ENCODE measurements at places on chromosomes 3 and 15.

- DNase-seq: no peak
These were observed 645.2 kb upstream of the EPHA6 start for GRCh38 chr3:96169111-96169766.

DNA sequence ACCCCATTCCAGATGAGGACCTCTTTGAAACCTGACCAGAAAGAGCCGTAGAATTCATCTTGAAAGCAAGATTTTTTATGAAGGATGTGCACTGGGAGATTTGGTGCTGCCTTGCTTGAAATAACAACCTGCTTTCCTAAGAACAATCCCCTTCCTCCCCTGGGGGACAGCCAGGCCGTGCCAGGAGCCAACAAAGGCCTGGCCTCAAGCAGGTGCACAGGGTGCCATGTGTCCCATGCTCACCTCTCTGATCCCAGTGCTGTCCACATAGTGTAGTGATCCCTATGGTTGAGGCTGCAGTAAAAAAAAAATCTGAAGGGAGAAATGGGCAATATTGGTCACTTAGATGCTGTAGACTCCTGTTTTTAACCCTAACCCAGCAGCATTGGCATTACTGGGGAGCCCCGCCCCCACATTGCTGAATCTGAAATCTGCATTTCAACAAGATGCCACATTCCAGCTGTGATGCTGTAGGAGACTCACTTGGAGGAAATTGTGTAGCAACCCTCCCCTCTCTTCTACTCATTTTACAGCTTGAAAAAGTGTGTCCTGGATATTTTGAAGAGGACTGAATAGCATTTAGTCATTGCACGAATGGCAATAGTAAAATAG lies 171.2 kb downstream of the APBA2 start:
- DNase-seq: no peak

- DNase-seq: no peak
These were observed 74.3 kb upstream of the VGLL4 start for GRCh38 chr3:11717768-11718636.

GRCh38 chr15:69653306-69653705 lies 200.7 kb downstream of the RPLP1 start:
- no peak for DNase-seq

DNA sequence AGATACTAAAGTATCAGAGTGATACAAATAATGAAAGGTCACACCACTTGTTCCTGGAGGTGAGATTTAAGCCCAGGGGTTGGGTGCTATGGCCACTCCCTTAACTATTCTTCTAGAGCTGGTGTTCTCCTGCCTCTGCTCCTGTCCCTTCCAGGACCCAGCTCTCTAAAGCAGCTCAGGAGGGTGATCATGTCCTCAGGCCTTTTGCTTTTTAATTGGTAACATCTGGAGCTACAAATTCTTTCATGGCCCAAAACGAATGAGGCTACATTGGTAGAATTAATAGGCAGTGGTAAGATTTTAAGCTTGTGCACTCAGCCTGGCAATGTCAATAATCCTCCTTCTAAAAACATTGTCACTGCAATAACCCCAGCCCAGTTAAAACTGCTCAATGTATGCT lies 38.2 kb upstream of the CNOT10 start:
- DNase-seq: no peak

DNA sequence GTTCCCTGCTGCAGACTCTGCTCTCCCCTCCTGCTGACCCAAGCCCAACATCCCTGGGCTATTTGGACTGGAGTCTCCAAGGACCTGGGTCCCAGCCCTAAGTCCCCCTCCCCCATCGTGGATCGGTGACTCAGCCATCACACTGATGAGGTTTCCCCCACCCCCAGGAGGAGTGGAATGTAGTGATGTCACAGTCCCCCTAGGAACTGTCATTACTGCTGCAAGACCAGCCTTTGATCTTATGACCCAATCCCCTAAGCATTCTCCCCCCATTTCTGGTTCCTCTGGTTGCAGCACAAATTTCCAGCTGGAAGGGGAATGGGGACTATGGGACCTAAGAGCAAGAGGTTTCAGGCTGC lies 63.4 kb upstream of the CSPG4 start:
- peak; percentile 10 for DNase-seq

DNA sequence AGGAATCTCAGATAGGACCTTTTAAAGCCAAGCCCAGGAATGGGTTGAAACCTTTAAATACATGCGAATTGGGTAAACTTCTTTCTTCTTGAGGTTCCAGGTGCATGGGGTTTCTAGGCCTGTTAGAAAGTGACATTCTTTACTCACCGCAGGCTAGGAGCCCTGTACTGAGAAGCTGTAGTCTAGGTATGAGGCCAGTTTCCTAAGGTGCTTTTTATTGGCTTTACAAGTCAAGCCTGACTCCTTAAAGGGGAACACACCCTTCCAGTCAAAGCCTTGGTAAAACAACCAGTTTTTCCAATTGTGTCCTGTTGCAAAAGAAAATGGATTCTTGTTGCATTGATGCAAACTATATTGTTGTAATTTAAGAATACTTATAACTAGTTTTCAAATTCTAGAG lies 76.1 kb upstream of the ATP11B start:
- no peak for DNase-seq

DNA sequence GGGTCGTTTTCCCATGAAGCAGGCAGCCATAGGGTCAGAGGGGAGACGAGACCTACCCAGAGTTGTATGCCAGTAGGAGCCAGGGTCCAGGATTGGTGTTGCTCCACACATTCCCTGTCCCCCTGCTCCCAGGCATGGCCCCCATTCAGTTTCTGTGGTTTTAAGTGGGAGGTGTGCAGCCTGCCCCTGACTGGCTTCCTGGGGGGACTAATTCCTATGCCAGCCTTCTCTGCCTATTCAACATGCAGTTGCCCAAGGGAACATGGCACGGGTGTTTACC lies 126.3 kb downstream of the EEFSEC start:
- DNase-seq: no peak

GRCh38 chr3:11954312-11954934 lies 49.8 kb upstream of the SYN2 start:
- no peak for DNase-seq

GRCh38 chr3:46835491-46835890 lies 27.8 kb downstream of the MYL3 start:
- DNase-seq: no peak

DNA sequence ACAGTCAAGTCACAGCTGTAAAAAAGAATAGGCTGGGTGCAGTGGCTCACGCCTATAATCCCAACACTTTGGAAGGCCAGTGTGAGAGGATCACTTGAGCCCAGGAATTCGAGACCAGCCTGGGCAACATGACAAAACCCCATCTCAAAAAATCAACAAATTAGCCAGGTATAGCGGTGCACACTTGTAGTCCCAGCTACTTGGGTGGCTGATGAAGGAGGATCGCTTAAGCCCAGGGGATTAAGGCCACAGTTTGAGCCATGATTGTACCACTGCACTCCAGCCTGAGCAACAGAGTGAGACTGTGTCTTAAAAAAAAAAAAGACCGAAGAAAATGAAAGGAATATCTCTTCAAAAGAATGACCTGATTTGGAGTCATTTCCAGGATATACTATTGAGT lies 6.6 kb downstream of the HERC1 start:
- DNase-seq: no peak

- DNase-seq: no peak
These were observed 196.7 kb downstream of the PLCH1 start for GRCh38 chr3:155548195-155548594.

DNA sequence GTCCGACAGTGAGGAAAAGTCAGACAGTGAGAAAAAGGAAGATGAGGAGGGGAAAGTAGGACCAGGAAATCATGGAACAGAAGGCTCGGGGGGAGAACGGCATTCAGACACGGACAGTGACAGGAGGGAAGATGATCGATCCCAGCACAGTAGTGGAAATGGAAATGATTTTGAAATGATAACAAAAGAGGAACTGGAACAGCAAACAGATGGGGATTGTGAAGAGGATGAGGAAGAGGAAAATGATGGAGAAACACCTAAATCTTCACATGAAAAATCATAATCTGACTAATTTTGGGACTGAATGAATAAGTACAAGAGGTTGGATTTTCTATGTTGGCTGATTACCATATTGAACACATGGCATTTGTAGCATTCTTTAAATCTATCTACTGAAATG lies 26.2 kb downstream of the SEC62 start:
- DNase-seq: no peak

GRCh38 chr3:5110337-5110736 lies 11.8 kb upstream of the ARL8B start:
- DNase-seq: no peak

DNA sequence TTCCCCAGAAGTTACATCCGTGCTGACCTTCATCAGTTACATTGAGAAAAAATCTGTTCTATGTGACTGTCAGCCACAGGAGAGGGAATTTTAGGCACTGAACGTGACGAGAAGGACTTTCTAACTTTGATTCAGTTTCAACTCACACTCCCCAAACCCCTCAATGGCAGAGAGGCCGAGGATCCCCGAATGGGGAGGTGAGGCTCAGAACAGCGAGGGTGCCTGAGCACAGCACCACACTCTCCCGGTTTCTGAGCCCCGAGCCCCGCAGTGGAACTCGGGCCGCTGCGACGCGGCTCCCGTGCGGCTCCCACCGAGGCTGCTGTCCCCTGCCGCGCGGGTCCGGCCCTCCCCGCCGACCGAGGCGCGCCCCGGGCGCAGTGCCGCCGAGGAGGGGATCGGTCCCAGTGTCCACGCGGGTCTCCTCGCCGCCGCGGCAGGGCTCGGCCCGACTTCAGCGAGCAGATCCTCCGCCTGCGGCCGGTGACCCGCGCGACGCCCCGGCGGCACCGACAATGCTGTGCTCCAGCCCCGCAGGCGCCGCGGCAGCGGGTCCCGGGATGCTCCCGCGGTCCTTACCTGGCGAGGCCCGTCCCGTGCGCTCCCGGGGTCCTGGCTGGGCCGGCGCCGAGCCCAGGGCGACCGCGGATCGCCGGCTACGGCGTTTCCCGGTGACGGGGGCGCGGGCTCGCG lies 439 bp downstream of the CTXND1 start:
- no peak for DNase-seq

DNA sequence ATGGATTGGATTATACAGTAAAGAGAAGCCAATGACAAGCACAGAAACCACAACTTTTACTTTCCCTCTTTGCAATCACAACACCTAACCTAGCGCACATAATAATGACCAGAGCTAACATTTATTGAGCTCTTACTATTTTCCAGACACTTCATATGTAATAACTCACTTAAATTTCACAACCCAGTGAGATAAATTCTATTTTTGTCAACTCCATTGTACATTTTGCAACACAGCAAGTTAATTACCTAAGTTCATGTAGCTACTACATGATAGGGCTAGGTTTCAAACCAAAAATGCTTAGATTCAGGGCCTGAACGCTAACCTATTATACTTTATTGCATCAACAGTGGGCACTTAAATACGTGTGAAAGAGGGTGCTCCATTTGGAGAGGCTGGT lies 89.5 kb downstream of the GADL1 start:
- DNase-seq: no peak

DNA sequence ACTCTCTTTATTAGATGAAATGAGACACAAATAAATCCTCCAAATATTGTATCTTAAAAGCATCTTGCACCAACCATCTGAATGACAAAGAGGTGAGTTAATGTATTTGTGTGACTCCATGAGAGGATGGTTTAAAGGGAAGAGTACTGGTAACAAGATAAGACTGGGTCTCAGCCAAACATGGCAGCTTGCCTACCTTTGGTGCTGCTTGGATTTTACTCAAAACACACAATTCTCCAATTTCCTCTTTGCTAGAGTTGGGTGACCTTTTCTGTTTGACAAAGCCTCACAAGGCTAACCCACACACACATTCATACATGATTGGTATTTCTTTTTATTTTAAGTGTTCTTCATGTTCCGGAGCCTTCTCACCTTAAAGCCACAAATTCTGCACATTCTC lies 506.4 kb downstream of the FGF12 start:
- no peak for DNase-seq

GRCh38 chr3:123122525-123123315 lies 55.9 kb downstream of the PDIA5 start:
- DNase-seq: no peak

- DNase-seq: no peak
These were observed 55.0 kb downstream of the RHCG start for GRCh38 chr15:89441295-89441812.

GRCh38 chr15:66388043-66388363 lies 1.3 kb downstream of the MAP2K1 start:
- no peak for DNase-seq

- no peak for DNase-seq
These were observed 218.3 kb downstream of the NTRK3 start for GRCh38 chr15:88038261-88038660.

DNA sequence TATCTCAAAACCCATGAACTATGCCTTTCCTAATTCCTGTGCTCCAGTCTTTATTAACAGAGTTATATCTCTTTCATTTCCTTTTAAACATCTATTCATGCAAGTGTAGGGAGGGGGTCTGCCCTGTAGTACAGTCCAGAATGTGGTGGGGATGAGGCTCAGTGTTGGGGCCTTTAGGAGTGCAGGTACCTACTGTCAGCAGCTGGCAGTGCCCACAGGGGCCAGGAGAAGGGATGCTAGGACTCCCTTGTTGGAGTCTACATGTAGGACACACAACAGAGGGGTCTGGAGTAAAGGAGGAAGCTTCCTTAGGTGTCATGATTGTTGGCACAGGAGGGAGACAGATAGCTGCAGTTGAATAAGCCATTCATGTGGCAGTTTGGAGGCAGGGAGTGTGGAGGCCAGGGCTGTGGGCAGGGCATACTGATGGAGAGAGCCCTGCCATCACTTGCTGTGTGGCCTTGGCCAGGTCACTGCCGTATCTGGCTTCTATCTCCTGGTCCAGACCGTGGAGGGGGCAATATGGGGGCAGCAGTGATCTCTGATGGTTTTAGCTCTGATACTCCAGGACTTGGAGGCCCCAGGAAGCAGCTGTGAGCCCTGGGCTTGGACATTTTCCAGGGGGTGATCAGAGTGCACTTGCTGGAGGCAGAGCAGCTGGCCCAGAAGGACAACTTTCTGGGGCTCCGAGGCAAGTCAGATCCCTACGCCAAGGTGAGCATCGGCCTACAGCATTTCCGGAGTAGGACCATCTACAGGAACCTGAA lies 29.5 kb downstream of the ESYT3 start:
- no peak for DNase-seq

GRCh38 chr3:152508705-152509104 lies 240.0 kb downstream of the MBNL1 start:
- peak; percentile 33 for DNase-seq

DNA sequence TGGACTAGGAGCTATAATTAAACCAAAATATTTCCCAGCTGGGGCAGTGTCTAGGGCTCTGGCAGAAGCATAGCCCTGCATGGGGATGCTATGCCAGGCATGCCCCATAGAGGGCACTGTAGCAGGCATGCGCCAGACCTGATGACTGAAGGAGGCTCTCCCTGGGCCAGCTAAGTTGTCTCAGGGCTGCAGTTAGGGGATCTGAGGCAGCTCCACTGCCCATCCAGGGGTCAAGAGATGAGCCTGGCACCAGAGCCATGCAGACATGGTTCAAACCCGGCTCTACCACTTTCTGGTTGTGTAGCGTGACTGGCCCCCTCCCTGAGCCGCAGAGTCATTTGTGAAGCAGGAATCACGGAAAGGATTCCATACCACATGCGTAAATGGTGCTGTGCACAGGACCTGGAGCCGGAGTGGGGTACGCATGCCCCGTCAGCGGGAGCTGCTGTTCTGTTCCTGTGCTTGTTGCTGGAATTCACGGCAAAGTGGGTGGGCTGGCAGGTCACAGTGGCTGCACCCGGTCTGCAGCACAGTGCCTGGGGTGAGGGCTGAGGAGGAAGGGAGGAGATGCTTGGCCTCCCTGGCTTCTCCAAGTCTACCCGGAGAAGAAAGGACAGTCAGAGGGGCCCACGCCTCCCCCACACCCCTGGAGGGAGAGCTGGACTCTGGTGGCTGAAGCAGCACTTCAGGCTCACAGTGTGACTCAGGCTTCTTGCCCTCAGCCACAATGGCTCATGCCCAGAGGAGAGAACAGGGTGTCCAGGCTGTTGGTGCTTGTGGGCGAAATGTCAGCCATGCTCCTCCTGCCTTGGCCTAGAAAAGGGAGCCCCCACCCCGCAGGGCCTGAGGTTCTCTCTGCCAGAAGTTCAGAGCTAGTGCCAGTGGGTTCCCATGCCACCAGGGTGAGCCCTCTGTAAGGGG lies 43.1 kb downstream of the DNASE1L3 start:
- no peak for DNase-seq

Data from HCT116 (cell line).